Stomach (tissue), 19 donors: ENCODE measurements at places on chromosomes 7 and 10. TPM values are rescaled to one million over a fixed set of nuclear protein-coding genes. Genes with fewer than 3 reads are reported as not detected.

Gene COPG2
- polyA plus RNA-seq = 6.6 TPM

Gene PLA2G12B
- not detected for polyA plus RNA-seq

Gene KCNIP2
- polyA plus RNA-seq = 1.3 TPM

Gene NKX1-2
- polyA plus RNA-seq = 0.10 TPM

Gene AGR3
- 24.2 TPM for polyA plus RNA-seq

Gene TMEM176B
- polyA plus RNA-seq = 90.1 TPM

Gene LIPN
- not detected for polyA plus RNA-seq

Gene EXOC4
- polyA plus RNA-seq = 15.9 TPM

Gene NPSR1
- not detected for polyA plus RNA-seq

Gene MARVELD1
- 13.6 TPM for polyA plus RNA-seq

Gene CNNM1
- 0.31 TPM for polyA plus RNA-seq

Gene ATG9B
- 17.1 TPM for polyA plus RNA-seq

Gene LANCL2
- 7.9 TPM for polyA plus RNA-seq

Gene OR13A1
- not detected for polyA plus RNA-seq

Gene ARHGEF35
- 13.4 TPM for polyA plus RNA-seq

Gene HSPB1
- 320 TPM for polyA plus RNA-seq

Gene AP5Z1
- polyA plus RNA-seq = 34.7 TPM
